ENCODE measurements at places on chromosomes 4 and X.

GRCh38 chr4:8547108-8547911 is 32.9 kb upstream of the GPR78 start:
- DNase-seq, result no peak

DNA sequence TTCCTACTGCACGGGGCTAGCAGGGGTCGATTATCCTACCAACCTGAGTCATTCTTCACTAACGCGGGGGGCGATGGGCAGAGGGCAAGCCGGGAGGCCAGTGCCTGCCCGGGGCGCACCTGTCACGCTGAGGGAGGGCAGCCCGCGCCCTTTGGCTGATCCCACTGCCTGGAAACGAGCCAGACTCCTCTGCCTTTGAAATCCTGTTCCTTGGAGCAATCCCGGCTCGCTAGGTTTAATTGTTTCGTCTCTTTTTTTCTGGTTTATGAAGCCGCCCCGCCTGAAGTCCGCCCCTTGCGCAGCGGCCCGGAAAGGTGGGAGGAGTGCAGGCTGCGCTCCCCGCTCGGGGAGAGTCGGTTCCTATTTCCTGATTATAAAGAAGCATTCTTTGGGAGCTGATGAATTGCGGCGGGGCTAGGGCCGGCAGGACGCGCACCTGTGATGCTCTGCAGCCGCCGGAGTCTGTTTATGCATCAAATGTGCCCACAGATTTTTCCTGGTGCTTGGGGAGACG is 484.2 kb downstream of the BCOR start:
- peak; percentile 2 for DNase-seq

- DNase-seq, result no peak
Observed at GRCh38 chrX:20523626-20524312, 257.1 kb upstream of the RPS6KA3 start.

DNA sequence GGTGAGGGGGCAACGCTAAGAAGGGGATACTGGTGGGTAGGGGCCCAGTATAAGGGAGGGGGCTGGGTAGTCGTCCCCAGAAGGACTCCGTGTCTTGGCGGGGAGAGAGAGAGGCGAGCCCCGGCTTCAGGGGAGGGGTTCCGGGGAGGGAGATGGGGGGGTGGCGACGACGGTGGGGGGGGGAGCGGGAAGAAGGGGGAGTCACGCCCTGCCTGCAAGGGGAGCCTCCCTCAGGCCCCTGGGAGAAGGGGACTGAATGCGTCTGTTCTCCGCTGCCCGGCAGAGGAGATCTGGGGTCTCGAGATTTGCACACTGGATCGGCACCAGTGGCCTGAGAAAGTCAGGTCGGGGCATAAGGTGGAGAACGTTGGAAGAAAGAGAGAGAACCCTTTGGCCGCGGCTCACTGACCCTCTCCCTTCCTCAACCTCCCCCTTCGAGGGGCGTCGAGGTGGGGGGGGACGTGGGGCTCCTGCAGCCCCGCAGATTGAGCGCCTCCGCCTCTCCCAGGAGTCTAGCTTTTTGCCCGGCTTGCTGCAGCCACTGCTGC is 609 bp upstream of the BCORL1 start:
- no peak for DNase-seq

GRCh38 chrX:74383611-74384010 is 37.7 kb upstream of the SLC16A2 start:
- DNase-seq, result peak; percentile 52

- DNase-seq, result no peak
Observed at GRCh38 chr4:47642191-47642830, 157.2 kb downstream of the ATP10D start.

- no peak for DNase-seq
Observed at GRCh38 chr4:105624530-105624929, 72.1 kb downstream of the ARHGEF38 start.

- DNase-seq, result no peak
Observed at GRCh38 chr4:114879916-114880669, 233.3 kb downstream of the NDST4 start.

- DNase-seq, result no peak
Observed at GRCh38 chr4:183872531-183872930, 32.6 kb upstream of the STOX2 start.

GRCh38 chrX:153336121-153336894 is 2.4 kb downstream of the ZNF275 start:
- DNase-seq, result no peak

GRCh38 chr4:156021298-156021697 is 67.6 kb upstream of the CTSO start:
- DNase-seq, result no peak

Data from G401 (cell line).